ENCODE measurements at places on chromosomes 13 and 19.

- no peak for DNase-seq
Observed at GRCh38 chr13:77313923-77314322, 13.0 kb downstream of the MYCBP2 start.

DNA sequence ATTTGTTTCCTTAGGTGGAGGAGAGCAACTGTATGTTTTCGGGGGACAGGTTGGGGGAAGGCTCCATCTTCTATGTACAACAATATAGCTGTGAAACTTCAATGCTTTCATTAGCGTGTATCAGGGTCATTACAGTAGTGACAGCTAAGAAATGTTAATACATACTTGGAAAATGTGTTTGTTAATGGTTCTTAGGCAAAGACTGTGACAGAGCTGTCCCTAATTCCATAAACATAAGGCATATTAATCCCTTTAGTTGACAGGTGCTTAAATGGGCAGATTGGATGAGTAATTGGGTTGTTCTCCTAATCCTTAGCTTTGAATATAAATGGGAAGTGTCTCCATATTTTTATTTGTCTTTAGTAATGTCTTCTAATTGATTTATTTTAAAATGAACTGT lies 313.7 kb downstream of the HS6ST3 start:
- DNase-seq, result no peak

DNA sequence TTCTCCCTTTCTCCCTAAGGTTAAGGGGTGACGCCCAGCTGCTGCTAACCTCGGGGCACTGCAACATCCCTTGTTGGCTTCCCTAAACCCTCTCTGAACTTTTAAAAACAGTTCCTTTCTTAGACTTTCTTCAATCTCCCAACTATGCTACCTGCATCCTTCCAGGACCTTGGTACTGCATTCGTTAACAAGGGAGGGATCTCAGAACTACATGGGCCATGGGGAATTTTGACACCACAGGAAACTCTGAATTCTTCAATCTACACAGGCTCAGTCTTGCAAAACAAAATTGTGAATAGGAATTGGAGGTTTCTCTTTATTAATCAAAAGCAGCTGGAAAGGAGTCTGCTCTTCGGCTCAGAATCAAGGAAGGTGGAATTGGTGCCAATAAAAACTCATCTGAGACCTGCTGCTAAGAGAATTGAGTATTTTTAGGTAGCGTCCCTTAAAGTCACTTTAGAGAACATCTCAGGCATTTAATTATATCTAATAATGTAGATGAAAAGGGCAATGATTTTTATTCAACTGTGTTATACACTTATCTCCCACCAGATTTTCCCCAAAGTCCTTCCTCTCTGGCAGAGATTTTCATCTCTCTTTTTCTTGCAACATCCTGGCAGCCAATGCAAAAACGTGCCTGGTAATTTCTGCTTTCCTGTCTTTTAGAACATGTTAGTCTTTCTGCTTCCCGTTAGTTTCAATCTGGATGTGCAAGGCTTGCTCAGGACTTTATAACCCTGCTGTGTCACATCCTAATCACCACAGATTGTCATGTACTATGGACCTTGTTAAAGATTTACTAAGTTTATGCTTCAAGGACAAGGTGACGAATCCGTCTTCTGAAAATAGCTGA lies 69.1 kb upstream of the SLC15A1 start:
- peak; percentile 63 for DNase-seq

GRCh38 chr13:18944501-18945068 lies 237.0 kb downstream of the TUBA3C start:
- no peak for DNase-seq

DNA sequence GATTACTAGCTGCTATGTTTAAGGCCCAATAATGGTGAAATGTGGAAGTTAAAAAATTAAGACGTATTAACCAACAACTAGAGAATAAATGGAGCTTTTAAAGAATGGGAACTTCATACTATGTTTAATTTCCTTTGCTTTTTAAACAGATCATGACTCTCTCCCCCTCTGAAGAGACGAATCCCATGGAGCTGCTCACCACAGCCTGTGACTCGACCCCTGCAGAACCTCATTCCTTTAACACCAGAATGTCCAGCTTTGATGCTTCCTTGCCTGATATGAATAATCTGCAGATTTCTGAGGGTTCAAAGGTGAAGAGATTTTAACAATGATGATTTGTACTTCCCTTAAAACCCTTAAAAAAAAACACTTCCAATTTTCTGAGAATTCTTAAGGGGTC lies 53.0 kb downstream of the ZAR1L start:
- no peak for DNase-seq

- DNase-seq, result no peak
Observed at GRCh38 chr19:5964816-5965565, 12.9 kb downstream of the RANBP3 start.

GRCh38 chr13:27372896-27373295 lies 51.5 kb upstream of the GTF3A start:
- no peak for DNase-seq

GRCh38 chr13:20258963-20259288 lies 26.8 kb upstream of the GJB6 start:
- DNase-seq, result no peak

GRCh38 chr13:58850161-58850560 lies 1218.6 kb downstream of the PCDH17 start:
- no peak for DNase-seq

GRCh38 chr19:19643158-19644053 lies at the start of gene GMIP:
Gene GMIP (minus strand): TSS chr19:19643657. CDS start chr19:19643529, 128 bp downstream.
- DNase-seq, result no peak

GRCh38 chr13:113552079-113552478 lies 32.5 kb upstream of the TFDP1 start:
- DNase-seq, result no peak

DNA sequence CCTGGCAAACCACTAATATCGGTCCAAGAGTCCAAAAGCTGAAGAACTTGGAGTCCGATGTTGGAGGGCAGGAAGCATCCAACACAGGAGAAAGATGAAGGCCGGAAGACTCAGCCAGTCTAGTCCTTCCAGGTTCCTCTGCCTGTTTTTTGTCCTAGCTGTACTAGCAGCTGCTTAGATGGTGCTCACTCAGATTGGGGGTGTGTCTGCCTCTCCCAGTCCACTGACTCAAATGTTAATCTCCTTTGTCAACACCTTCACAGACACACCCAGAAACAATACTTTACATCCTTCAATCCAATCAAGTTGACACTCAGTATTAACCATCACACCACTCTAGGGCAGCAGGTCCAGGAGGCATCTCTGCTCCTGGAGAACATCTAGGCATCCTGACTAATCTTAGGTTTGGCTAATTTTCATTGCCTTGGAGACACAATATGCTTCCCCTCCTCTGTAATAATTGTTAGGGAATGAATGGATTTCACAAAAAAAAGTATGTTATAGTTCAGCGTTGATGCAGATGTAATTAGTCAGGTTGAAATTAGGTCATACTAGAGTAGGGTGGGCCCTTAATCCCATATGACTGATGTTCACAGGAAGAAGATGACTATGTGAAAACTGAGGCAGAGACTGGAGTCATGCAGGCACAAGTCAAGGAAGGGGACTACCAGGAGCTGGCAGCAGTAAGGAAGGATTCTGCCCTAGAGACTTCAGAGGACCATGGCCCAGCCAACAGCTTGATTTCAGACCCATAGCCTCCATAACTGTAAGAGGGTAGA lies 183.4 kb downstream of the RBM26 start:
- no peak for DNase-seq

- DNase-seq, result no peak
Observed at GRCh38 chr19:41699968-41700323, 8.5 kb upstream of the CEACAM5 start.

GRCh38 chr19:10390652-10391286 lies 10.4 kb upstream of the TYK2 start:
- DNase-seq, result peak; percentile 27

DNA sequence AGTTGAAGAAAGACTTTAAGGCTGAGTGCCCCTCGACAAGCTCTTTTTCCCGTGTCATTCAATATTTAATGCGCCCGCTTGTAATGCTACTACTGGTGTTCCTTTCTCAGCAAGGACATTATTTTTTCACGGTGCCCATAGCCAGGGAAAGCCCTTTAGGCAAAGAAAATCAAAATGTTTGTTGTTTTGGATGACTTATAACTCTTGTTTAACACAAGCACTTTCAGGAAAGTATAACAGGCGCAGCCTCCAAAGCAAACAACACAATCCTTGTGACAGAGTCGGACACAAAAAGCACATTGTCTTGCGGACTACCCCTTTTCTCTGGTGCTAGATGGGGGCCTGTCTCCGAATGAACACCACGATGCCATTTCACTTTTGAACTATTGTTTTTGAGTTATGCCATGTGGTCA lies 12.4 kb downstream of the ZIC5 start:
- no peak for DNase-seq

- DNase-seq, result no peak
Observed at GRCh38 chr13:111506125-111506524, 185.7 kb downstream of the TEX29 start.

DNA sequence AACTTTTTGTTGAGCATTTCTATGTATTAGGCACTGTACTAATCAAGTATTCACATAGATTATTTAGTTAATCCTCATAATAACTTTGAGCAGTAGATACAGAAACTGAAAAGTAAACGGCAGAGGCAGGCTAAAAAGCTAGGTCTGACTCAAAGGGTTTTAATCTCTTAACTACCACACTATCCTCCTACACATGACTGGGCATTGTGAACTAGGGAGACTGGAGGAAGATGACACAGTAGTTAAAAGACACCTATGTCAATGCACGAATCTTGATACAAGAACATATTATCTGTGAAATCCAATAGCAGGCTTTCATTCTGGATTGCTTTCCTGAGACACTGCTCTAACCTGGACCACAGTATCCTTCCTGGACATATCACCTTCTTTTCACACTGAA lies 36.3 kb downstream of the MICU2 start:
- no peak for DNase-seq

All from AG09319 (cell line).